Karpas-422 (cell line): ENCODE measurements at places on chromosomes 6 and 20.

DNA sequence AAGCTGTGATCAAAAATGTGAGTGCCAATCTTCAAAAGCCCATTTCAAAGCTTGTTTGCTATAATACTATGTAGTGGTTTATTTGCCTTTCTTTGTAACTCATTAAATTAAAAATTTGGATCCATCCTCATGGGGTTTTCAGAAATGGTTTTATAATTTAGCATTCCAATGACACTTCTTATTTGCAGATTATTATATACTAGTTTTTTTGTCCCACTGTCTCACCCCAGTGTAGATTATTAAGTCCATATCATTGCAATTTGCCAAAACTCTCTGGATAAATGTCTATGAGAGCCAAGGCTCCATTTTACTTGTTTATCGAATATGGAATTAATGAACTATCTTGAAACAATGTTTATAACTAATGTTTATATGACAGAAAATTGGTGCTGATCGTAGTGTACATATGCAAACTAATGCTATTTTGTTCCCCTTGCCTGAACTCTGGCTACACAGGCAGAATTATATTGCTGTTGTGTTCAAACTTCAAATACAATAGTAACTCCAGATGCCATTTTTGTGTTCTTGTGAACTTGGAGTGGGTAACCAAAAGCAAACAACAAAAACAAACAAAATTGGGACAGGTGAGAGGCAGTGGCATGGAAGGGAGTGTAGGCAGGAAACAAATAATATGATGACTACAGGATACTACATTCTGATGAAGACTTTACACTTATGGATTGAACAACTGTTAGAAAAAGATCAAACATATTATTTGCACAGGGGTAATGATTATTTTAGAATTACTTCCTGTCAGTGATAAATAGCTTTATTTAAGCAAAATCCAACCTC lies 307.1 kb upstream of the FLRT3 start:
- no peaks in the 10 kb centered on the region for H3K27me3 ChIP-seq
- DNase-seq, result no peak
- no peaks in the 10 kb centered on the region for H3K4me1 ChIP-seq
- no peaks in the 10 kb centered on the region for H3K36me3 ChIP-seq
- no peak overlapping the region for H3K27ac ChIP-seq
- H3K4me3 ChIP-seq, result no peak overlapping the region

DNA sequence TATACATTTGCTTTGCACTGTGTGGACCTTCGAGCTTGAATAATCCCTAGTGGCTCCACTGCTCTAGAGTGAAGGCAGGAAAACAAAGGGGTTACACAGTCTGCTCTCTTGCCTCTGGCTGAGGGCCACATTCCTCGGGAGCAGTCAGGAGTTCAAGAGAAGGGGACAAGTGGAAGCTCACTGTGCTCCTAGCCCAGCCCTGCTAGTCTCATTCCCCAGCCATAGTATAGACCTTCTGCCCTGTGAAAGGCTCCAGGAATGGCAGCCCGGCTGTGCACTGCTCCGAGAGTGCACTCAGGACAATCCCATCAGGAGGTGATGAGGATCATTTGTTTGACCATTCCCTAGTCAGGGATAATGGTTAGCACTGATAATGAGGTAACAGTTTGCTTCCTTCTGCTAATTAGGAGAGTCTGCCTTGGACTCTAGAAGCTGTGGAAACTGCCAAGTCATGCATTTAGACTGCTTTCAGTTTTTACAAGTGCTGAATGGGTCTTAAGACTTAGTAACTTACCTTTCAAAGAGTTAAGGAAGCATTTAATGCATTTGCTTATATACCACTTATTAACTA lies 8.5 kb downstream of the IYD start:
- no peak for DNase-seq
- no peak overlapping the region for H3K4me3 ChIP-seq
- no peaks in the 10 kb centered on the region for H3K36me3 ChIP-seq
- H3K27ac ChIP-seq, result no peak overlapping the region

- H3K27ac ChIP-seq, result no peak overlapping the region
- no peaks in the 10 kb centered on the region for H3K36me3 ChIP-seq
- peak; percentile 88 for DNase-seq
- H3K27me3 ChIP-seq, result no peaks in the 10 kb centered on the region
- no peaks in the 10 kb centered on the region for H3K4me1 ChIP-seq
These were observed 100.8 kb downstream of the FAM217A start for GRCh38 chr6:3977875-3978711.

GRCh38 chr20:53421343-53421742 lies 172.3 kb downstream of the ZNF217 start:
- no peak overlapping the region for H3K27ac ChIP-seq
- H3K36me3 ChIP-seq, result no peaks in the 10 kb centered on the region
- no peak for DNase-seq
- no peaks in the 10 kb centered on the region for H3K27me3 ChIP-seq

- H3K36me3 ChIP-seq, result no peaks in the 10 kb centered on the region
- H3K4me1 ChIP-seq, result no peaks in the 10 kb centered on the region
- no peak overlapping the region for H3K27ac ChIP-seq
- no peak for DNase-seq
- no peaks in the 10 kb centered on the region for H3K27me3 ChIP-seq
- H3K4me3 ChIP-seq, result no peak overlapping the region
These were observed 74.9 kb downstream of the TNFAIP3 start for GRCh38 chr6:137941995-137942394.

DNA sequence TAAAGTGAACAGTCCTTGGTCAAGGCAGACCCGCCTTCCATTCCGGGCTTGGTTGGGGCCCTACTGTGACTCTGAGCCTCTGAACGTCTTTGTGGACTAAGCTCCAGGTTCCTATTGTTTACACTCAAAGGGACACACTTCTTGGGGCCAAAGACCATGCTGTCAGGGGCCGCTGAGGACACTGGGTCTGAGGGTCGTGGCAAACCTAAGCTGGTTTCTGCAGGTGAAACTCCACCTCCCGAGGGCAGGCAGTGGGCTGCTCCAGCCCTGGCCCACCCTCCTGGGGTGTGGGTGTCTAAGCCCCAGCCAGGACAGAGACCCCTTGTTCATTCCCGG lies 43.1 kb downstream of the DSTN start:
- no peak overlapping the region for H3K4me3 ChIP-seq
- H3K27ac ChIP-seq, result no peak overlapping the region
- no peaks in the 10 kb centered on the region for H3K27me3 ChIP-seq
- no peaks in the 10 kb centered on the region for H3K36me3 ChIP-seq
- no peaks in the 10 kb centered on the region for H3K4me1 ChIP-seq
